ENCODE measurements at places on chromosomes 16 and 17.
A peak's percentile ranks its signal among the peaks of the same experiment; 100 is the strongest.

GRCh38 chr17:43454868-43455267, 28.9 kb upstream of the DHX8 start:
- no peak for DNase-seq

- no peak for DNase-seq
Observed at GRCh38 chr17:66807182-66807581, 27.7 kb upstream of the CACNG5 start.

DNA sequence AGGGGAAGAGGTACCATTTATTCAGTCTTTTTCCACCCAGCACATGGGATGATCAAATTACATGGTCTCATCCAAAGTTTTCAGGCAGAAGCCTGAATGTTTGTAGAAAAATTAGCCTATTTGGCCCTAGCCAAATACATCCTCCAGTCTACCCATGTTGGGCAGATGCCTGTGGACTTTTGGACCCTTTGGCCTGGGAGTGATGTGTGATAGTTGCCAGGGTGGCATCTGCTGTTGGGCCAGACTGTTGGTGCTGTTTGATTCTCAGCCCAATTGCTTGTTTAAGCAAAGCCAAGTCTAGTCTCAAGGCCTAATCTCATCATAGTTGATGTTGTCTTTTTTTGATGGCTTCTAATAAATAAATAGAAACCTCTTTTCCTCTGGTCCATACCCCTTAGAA, 419.0 kb downstream of the CDH13 start:
- no peak for DNase-seq

- DNase-seq: no peak
Observed at GRCh38 chr17:63549289-63549945, 860 bp upstream of the DCAF7 start.

DNA sequence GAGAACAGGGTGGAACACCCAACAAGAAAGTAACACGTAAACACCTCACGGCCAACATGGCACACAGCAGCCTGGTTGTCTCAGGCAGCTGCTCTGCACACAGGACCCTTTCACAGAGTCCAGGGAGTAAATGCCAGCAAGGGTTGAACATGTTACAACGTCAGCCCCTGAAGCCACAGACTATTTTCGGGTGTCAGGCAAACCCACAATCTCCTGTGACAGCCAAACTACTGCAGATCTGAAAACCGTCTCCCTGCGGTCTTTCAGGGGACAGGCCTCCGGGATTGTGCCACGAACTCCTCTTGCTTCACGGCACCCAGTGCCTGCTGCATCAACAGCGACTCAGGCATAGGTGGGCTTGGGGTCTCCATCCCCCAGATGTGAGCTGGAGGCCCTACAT, 127.7 kb downstream of the XYLT1 start:
- no peak for DNase-seq

GRCh38 chr17:15332338-15332737, 9.1 kb downstream of the TEKT3 start:
- no peak for DNase-seq

- no peak for DNase-seq
Observed at GRCh38 chr17:43769859-43770258, 8.9 kb downstream of the DUSP3 start.

DNA sequence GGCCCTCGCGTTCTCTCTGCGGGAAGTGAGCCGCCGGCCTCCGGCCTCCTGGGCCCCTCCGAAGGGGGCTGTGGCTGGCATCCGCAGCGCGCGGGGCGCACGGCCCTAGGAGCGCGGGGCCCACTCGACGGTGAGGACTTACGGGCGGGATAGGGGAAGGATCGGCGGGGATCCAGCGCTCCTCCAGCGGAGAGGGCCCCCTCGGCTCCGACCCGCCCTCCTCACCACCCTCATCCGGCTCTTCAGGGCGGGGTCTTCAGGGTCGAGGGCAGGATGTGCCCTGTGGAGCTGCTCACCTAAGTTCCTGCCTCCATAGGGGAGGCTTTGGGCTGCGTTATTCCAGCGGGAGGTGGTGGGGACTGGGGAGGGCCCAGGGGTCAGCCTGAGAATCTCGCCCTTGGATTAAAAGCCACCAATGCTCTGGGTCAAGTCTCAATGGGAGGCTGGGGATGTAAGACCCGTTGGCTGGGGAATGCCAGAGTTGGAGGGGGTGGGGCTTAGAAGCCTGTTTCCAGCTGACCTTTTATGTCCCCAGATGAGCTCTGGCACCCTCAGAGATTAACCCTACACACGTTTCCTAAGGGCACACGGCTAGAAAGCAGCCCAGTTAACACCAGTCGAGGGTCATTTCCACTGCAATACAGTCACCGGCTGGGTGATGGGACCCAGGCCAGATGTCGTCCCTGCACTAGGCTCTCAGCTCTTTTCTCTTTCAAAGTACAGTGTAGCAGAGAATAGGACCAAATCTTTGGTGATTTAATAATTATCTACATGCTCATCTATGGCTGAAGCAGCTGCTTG, 13.4 kb downstream of the TBX2 start:
- no peak for DNase-seq

GRCh38 chr17:41456204-41456603, 11.0 kb downstream of the KRT32 start:
- DNase-seq: no peak

GRCh38 chr17:73485130-73485529, 159.1 kb downstream of the SDK2 start:
- no peak for DNase-seq

- DNase-seq: no peak
Observed at GRCh38 chr16:89612415-89613166, 851 bp upstream of the DPEP1 start.

- no peak for DNase-seq
Observed at GRCh38 chr16:28873543-28874201, 4.6 kb upstream of the ATP2A1 start.

DNA sequence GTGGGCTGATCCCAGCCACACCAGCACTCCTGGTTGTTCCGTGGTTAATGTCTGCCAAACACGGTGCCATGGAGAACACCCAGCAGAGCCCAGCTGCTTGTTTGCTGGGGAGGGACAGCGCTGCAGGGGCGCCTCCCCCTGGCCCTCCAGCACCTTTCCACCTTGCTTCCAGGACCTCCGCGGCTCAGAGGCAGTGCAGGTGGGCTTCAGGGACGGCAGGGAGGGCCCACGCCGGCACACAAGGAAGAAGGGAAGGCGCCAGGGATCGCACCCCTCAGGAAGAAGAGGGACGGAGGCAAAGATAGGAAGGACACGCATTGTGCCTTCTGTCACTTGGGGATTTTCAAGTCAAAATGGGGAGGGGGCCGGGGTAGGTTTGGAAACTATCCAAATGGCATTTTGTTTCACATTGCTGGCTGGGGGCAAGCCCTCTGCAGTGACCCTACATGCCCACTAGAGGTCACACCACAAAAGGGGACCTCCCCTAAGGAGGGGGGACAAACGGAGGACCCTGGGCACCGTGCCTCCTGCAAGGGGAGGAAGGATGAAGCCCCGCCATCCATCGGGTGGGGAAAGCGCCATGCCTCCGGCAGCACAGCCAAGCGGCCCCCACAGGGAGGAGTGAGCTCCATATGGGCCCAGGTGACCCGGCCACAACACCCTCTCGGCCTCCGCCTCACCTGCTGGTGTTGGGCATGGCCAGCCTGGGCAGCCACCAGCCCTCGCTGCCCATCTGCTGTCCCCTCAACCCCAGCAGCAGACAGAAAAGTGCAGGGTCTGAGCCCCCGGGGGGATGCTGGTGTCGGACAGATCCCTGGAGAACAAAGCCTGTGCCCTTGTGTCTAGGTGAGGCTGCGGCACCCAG, 7.5 kb upstream of the C16orf95 start:
- DNase-seq: no peak

GRCh38 chr16:85306071-85306792, 194.0 kb upstream of the CIBAR2 start:
- DNase-seq: peak; percentile 77

Data from fibroblast of gingiva (primary cell).